Activated CD4-positive, CD25-positive, alpha-beta regulatory T cell treated with anti-CD3 and anti-CD28 coated beads, Interleukin-2, amount 50 U/mL, for 16 hours (primary cell): ENCODE measurements at places on chromosomes 5 and 9.

DNA sequence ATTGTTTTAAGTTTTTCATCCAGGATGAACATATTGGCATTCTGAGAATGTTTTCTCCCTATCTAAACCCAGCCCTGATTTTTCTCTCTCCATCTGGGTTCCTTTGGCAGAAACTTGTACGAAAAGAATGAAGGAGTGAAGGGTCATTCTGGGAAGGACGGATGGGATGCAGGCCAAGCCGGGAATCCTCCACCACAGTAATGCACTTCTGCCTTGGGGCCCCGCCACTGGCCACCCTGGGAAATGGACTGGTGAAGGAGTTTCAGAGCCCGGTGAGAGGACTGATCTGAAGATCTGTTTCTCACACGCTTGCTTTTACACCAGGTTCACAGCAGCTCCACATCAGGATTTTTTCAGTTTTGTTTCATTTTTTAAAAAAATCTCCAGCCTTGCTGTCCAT lies 554.8 kb downstream of the BNC2 start:
- DNase-seq: no peak

GRCh38 chr5:176676361-176676824 lies 29.1 kb downstream of the TSPAN17 start:
- DNase-seq: no peak

DNA sequence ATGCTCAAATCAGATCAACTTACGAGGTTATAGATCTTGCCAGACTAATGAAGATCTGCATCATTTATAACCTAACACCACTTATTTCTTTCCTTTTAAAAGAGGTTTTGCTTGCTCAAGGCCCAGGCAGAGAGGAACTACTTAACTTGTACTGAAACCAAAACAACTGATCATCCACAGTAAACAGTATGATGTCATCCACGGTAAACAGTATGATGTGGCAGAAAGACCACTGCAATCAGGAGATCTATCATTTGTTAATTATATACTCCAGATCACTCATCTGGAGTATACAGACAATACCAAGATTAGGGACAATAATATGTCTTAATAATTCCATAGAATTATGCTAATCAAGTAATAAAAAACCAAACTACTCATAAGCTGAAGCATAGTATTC lies 116.8 kb downstream of the ADAMTS6 start:
- DNase-seq: no peak

DNA sequence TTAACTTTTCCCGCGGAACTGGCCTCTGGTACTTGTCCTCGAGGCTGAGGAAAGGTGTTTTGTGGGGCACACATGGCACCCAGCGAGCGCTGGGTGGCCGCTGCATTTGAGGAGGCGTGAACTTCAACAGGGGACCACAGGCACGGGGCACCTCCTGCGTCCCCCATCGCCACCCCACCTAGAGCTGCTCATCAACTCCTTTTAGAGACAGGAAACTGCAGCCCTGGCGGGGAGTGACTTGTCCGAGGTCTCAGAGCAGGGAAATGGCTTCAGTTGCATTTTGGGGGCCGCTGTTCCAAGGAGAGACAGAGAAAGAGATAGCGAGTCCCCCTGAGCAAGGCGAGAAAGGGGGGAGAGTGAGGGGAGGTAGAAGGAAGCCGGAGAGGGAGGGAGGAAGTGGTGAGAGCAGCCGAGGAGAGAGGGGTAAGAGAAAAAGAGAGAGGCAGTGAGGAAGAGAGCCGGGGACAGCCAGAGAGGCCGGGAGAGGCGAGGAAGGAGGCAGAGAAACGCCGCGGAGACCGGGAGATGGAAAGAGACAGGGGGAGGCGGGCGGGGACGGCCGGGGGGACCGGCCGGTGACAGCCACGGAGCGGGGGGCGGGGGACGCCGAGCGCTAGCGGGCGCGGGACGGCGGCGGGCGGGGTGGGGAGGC lies 12.5 kb upstream of the LHX2 start:
- no peak for DNase-seq

DNA sequence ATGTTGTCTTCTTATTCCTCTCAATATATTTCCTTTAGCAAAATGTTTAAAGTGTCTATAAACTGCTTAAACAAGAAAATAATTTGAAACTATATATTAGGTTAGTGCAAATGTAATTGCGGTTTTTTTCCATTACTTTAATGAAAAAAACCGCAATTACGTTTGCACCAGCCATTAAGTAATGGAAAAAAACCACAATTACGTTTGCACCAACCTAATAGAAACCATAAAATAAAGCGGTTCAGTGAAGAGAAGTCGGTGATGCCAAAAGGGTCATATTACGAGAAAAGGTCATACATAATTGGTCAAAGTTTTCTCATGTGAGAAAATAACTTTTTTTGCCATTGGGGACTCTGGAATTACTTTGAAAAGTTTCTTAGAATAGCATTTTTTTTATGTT lies 385.6 kb upstream of the ST8SIA4 start:
- DNase-seq: no peak

- no peak for DNase-seq
Measured at GRCh38 chr5:165400086-165400485, 1894.7 kb downstream of the MAT2B start.
